Hypothalamus (tissue), 51 donors: ENCODE measurements at places on chromosomes 1 and 21.

DNA sequence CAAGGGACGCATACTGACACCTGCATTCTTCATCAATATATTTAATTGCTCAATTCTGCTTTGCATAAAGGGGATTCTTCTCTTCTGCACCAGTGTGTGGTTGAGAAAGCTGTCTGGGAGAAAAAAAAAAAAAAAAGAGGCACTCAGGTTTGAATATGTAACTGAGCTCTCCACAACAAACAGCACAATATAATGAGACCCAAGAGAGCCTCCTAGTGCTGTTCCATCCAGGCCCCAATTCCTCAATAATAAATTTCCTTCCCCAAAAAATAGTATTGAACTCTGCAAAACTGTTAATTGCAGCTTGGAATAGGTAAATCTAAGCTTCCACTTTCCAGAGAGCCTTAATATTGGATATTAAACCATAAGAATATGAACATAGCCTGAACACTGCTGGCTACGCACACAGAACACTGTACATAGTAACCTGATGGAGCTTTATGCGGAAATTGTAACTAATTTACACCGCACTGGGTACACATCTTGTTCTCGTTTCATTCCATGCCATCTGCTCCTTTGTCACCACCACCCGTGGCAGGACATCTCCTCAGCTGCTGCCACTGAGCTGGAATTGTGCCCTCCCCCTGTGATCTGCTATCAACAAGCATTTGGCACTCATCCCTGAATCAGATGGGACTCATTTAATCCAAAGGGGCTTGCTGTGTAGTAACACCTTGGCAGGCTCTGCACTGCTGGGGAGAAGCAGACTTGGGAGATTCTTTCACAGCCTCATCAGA lies 272.0 kb downstream of the HHIPL2 start:
- no peak for DNase-seq

GRCh38 chr21:25424048-25424447 lies 183.2 kb downstream of the MRPL39 start:
- no peak for DNase-seq

DNA sequence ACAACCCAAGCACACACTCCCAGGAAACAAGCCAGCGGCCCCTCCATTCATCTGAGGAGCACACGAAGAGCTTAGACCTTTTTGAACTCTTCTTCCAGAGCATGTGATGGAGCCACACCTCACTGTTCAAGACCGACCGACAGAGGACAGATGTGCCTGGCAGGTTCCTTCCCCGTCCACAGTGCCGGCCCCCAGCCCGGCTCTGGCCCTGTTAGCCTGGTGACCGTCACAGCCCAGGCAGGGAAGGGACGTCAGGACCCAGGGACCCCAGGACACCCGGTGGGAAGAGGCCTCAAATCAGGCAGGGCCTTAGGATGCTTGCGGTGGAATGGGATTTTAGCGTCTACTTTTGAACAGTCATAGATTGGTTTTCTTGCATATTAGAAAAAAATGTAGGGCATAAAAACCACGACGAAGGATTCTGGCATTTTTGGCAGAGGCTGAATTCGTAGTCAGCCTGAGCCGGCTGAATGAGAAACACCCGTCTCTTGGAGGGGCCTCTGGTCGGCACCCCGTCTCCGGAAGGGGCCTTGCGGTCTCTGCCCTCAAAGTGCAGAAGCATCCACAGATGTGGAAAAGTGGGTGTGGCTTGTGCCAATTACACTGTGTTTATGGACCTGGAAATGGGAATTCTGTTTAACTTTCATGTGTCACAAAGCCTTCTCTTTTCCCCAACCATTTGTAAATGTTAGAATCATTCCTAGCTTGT lies 79.3 kb downstream of the SIK1 start:
- no peak for DNase-seq

DNA sequence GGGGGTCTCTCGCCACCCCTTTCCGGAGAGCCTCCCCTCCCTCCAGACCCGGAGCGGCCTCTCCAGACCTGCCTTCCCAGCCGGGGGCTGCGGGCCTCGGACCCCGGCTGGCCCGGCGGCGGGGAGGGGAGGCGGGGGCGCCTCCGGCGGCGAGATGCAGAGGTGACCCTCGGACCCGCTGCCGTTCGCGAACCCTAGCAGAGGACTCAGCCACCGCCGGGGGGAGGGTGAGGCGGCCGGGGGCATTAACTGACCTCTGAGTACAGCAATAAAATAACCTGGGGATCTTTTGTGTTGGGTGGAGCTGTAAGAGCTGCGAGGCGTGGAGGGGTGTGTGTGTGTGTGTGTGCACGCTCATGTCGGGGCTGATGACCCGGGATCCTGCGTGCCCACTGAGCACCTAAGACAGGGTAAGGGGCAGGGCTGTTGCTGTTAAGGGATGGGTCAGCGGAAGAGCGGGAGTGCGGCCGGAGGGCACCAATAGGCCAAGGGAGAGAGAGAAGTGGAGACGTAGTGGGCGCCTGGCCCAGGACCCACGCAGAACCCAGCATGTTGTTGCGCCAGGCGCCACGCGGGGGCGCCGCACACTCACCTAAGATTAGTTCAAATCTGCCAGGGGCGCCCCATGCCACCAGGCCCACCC lies 6.3 kb downstream of the HAPLN2 start:
- peak; percentile 39 for DNase-seq

- DNase-seq, result no peak
These were observed 343.9 kb upstream of the AJAP1 start for GRCh38 chr1:4310396-4310923.

DNA sequence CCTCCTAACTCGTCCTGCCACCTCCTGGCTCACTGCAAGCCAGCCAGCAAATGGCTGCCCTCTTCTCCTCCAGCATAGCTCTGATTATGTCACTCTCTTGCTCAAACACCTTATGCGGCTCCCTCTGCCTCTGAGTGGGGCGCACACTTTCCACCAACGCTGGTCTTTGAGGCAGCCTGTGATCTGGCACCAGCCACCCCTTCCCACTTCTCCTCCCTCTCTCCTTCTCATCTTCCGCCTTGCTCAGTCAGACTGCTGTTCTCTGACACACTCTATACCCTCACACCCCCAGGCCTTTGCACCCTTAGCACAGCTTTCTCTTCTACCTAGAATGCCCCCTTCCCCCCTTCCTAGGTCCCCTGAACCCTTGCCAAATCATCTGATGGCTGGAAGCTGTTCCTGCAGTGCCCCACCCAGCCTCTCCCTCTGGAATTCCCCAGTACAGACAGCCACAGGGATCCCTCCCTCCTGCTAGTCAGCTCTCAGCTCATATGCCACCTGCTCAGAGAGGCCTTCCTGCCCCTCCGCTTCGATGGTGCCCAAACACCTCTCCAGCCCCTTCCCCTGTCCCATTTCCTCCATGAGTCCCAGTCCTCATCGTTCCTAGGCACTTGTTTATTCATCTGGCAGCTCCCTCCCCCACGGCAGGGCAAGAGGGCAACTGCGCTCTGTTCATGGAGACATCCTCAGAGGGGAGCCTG lies 21.7 kb upstream of the PEF1 start:
- no peak for DNase-seq

- no peak for DNase-seq
These were observed 21.9 kb upstream of the SPAG17 start for GRCh38 chr1:118206966-118207365.

- DNase-seq, result no peak
These were observed 11.4 kb downstream of the SDE2 start for GRCh38 chr1:225987491-225988316.

GRCh38 chr1:58457023-58457635 lies 89.4 kb downstream of the OMA1 start:
- DNase-seq, result no peak

GRCh38 chr1:86504895-86505563 lies 36.3 kb downstream of the CLCA1 start:
- no peak for DNase-seq
